ENCODE measurements at places on chromosomes 3 and 15. TPM values are rescaled to one million over a fixed set of nuclear protein-coding genes. Genes with fewer than 3 reads are reported as not detected.

Gene ALS2CL
- total RNA-seq = 28.7 TPM

Gene ZIC4
- total RNA-seq = 0.09 TPM

Gene FHIT
- 4.9 TPM for total RNA-seq

Gene PLD1
- 41.3 TPM for total RNA-seq

Gene SCG5
- total RNA-seq = 3.9 TPM

Gene PARP9
- total RNA-seq = 41.9 TPM

Gene SAMMSON
- total RNA-seq = 14.7 TPM

Gene FEZF2
- total RNA-seq = not detected

Gene FBXO40
- 0.13 TPM for total RNA-seq

Gene INKA1
- 5.5 TPM for total RNA-seq

Gene GOLGA6L7
- not detected for total RNA-seq

Gene C2CD4A
- 0.36 TPM for total RNA-seq

Gene MORC1
- not detected for total RNA-seq

Gene IQCF5
- total RNA-seq = not detected

Gene TUSC7
- total RNA-seq = not detected

Gene KBTBD13
- 1.5 TPM for total RNA-seq

Gene PXYLP1
- total RNA-seq = 29.6 TPM

Gene ARL13B
- 19.1 TPM for total RNA-seq

Gene KLHL40
- total RNA-seq = not detected

Gene TMEM45A
- total RNA-seq = 47.5 TPM

Gene GOLGA8S
- total RNA-seq = 1.4 TPM

Gene GLT8D1
- 48.4 TPM for total RNA-seq

Gene GPR149
- total RNA-seq = not detected

Gene PLA2G4E
- not detected for total RNA-seq

All from aorta (tissue), 5 donors.